ENCODE measurements at places on chromosomes 3 and 15. TPM values are rescaled to one million over a fixed set of nuclear protein-coding genes. Genes with fewer than 3 reads are reported as not detected.

Gene TM6SF1
- total RNA-seq = not detected

Gene HRG
- total RNA-seq = not detected

Gene DUOX1
- total RNA-seq = not detected

Gene PIGBOS1
- 14.9 TPM for total RNA-seq

Gene POPDC2
- total RNA-seq = 0.06 TPM

Gene GOLGA8T
- not detected for total RNA-seq

Gene CHRD
- total RNA-seq = 1.8 TPM

Gene GHRL
- not detected for total RNA-seq

Gene IQCH
- total RNA-seq = 10.1 TPM

Gene CALML4
- 2.4 TPM for total RNA-seq

- DNase-seq = peak; percentile 100
Measured at GRCh38 chr15:69156736-69157381, 3.6 kb upstream of the GLCE start.

DNA sequence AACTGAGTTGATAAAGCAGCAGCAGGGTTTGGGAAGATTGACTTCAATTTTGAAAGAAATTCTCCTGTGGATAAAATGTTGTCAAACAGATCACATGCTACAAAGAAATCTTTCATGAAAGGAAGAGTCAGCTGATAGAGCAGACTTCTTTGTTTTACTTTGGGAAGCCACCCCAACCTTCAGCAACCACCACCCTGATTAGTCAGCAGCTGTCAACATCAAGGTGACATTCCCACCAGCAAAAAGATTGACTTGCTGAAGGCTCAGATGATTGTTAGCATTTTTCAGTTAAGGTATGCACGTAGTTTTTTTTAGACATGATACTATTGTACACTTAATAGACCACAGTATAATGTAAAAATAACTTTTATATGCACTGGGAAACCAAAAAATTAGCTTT, 87.6 kb upstream of the ACKR4 start:
- no peak for DNase-seq

DNA sequence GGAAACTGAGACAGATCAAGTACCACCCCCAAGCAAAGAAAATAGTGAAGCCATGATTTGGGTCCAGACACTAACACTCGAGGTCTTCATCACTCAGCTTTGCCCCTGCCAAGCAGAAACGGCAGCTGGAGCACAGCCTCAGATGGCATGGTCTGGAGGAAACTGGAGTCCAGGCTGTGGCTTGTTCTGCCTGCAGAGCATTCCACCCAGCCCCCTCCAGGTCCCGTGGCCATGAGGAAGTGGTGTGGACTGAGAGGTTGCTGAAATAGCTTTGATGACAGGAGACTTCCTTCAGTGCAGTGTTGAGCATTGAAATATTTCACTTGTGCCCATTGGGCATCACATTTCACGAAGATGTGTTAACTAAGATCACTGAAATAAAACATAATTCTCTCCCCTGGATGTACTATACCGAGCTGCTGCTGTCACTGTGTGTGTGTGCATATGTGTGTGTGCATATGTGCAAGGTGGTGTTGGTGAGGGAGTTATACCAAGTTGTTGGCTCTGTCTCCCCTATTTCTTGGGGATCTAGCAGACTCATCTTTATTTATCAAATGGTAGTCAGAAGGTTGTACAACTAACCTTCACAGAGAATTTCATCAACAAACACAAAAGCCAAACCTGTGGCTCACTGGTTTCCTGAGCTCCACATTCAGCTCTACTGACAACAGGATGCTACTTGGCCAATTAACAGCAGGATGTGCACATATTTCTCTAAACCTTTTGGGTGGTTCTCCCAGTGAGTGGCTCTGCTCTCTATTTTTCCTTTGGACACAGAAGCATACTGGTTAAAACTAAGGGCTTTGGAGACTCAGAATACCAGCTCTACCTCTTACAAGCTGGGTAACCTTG, 660.1 kb upstream of the CFAP20DC start:
- no peak for DNase-seq

DNA sequence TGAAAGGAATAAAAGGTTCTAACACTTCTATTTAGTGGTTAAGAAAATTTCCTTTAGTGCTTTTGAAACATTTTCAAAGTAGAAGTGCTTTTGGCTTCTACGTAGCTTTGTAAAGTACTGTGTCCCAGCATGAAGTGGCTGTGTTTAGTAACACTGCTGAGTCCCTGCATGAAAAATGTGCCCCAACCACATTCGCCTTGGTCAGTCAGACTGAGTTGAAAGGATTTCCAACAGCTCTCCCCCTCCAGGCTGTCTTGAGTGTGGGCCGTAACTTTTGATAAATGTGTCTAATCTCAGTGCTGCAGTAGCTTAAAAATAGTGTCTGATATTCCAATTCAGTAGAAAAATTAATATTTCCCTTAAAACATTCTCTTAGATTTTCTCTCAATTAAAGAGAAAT, 115.0 kb downstream of the NR1D2 start:
- DNase-seq = no peak

GRCh38 chr3:13130464-13131193, 57.4 kb upstream of the IQSEC1 start:
- no peak for DNase-seq

DNA sequence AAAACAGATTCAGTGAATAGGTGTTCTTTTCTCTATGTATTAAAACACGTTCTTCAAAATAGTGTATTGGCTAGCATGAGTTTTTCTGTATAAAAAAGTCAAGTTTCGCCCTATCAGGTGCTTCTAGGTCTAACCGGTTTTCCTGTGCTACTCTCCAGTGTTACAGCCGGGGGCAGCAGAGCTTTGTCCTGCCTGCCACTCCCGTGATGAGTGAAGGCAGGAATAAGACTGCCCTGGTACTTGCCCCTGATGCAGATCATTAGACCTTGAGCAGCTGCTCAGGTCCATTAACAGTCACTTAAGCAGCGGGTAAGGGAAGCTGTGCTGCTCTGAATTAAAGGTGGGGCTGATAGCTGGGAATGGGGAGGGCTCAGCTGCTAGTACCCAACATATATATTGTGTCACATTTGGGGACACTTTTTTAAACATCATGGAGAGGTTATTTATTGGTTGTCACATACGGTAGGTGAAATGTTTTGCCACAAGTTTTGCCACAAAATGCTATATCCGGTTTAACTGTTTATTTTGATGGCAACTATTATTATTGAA, 1.3 kb upstream of the UNC13C start:
- DNase-seq = peak; percentile 93

DNA sequence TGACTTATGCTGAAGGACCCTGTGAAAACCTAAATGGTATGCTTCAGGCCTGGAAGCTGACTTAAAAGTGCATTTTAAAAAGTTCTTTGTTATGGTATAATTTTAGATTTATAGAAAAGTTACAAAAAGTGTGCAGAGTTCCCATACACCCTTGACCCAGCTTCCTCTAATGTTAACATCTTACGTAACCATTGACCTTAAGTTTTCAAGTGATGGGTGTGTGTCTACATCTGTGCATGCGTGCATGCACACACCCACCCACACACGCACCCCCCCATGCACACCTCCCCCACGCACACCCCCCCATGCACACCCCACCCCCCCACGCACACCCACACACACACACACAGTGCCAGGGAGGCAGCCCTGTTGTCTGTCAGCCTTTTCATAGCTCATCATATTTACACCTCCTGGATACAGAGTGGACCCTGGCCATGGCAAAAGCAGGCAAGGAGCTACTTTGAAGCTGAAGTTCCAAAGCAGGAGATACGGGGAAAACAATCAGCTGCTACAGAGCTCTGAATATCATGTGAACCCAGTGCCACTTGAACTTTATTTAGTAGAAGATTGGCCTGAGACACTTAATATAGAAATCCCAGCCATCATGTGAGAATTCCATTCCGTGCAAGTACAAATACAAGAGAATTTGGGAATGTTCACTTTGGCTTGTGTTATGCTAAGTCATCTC, 30.0 kb upstream of the TRAK1 start:
- no peak for DNase-seq

DNA sequence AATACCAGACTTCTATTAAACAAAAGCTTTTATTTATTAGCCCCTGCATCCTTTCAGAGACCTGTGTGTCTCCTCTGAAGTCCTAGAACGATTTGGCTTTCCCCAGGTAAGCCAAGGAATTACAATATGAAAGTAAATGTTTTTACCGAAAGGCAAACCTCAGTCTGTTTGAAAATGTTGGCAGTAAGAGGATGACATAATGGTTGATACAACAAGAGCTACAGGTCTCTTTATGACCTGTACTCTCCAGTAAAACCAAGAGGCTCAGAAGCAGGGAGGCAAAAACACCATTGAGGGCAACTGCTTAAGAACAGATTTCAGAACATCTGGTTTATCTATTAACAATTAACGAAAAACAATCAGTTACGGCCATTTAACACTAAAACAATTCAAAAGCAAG, 107.8 kb downstream of the ADAM10 start:
- DNase-seq = no peak

- DNase-seq = peak; percentile 38
Measured at GRCh38 chr3:48468329-48468731, 21.8 kb downstream of the ATRIP start.

DNA sequence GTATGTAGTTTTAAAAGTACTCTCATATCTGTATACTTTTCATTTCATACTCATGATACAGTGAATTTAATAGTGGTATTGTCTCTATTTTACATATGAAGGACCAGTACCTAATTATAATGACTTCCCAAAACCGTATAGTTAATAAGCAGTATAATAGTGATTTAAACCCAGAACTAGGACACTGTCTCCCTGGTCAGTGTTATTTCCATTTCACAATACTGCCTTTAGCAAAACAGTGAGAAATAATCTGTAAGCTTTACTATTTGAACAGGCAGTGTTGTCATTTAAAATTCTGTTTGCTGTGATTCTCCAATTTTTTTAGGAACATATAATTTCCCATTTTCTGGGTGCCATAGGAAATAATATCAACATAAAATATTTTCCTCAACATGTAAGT, 116.2 kb downstream of the TCF12 start:
- no peak for DNase-seq

- no peak for DNase-seq
Measured at GRCh38 chr3:100982710-100983109, 10.5 kb downstream of the ABI3BP start.
